ENCODE measurements at places on chromosomes 11 and 22. TPM values are rescaled to one million over a fixed set of nuclear protein-coding genes. Genes with fewer than 3 reads are reported as not detected.

The HORMAD2 gene
- not detected for total RNA-seq

The TREH gene
- total RNA-seq = 0.05 TPM

DNA sequence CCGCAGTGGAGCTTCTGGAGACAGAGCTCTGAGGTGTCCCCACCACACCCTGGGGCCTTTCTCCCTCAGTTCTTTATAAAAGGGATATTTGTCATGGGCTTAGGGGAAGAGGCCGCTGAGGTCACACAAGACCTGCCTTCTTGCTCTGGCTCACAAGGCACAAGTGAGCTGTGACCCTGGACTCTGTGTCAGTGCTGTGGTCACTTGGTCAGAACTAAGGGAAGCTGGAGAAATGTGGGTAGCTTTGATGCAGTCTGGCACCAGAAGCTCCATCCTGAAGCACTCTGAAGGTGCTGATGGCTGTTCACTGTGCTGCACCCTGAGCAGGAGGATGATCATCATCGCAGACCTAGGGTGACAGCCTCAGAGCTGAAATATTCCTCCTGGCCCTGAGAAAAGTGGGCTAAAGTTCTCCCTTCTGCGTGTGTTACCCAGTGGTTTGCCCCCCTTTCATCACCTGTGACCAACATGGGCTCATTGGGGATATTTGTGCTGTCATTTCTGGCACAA is 28.1 kb upstream of the VPREB1 start:
- no peak for DNase-seq

The MUC2 gene
- total RNA-seq = 9.1 TPM

The TCP11L1 gene
- total RNA-seq = 5.2 TPM

GRCh38 chr22:43831561-43832392 is 19.7 kb upstream of the EFCAB6 start:
- no peak for DNase-seq

DNA sequence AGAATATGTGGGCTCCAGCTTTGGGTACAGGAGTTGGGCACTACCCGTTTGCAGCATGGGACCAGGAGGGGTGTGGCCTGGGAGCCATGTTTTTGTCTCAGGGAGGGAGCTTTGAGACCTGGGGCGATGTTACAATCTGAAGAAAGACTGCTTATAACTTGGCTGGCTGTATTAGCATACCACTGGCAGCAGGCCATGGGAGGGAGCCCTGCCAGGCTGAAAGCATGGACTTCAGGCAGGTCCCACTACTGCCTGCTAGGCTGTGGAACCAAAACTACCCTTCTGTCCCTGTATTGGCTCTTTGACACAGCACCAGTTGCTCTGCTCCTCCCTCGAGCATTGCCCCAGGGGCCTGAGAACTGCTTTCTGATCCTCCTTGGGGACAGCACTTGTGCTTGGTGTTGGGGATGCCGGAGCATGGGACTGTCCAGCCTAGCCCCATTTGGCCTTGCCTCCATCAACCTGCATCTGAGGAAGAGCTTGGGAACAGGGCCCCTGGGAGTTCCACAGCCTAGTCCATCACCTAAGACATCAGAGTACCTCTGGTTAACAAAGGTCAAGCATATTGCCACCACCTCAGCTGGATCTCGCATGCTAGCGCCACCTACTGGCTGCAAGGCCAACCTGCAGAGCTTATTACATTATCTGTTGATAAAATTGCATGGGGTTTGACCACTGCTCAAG is 217.4 kb downstream of the SBF2 start:
- peak; percentile 46 for DNase-seq

- no peak for DNase-seq
Observed at GRCh38 chr22:30336752-30337460, 10.2 kb upstream of the TBC1D10A start.

DNA sequence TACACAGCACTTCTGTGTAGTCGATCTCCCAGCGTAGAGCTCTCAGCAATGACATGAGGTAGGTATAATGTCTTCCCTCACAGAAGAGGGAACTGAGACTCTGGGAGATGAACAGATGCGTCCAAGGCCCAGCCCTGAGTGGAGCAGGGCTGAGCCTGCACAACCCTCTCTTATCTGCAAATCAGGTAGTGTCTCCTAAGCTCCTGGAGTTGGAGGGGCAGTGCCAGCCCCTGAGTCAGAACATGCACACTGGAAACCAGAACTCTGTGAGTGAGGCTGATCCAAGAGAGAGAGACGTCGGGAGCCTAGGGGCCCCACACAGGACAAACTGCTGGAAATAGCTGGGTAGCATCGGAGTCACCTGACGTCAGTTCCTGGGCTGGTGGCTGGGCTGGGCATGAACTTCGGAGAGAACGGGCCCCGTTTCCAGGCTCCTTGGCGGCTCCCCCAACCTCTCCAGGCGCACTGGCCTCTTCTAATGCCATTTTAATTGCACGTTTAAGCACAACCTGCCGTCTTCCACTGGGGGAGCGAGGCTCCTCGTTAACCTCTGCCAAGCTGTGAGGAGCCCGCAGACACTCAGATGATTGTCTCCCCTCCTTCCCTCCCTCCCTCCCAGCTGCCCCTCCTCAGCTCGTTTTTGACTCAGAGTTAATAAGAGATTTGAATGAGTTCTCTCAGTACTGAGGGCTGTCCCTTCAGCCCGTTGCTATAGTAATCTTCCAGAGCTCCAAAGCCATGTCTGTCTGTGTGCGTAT is 191.2 kb upstream of the TBCEL start:
- no peak for DNase-seq

DNA sequence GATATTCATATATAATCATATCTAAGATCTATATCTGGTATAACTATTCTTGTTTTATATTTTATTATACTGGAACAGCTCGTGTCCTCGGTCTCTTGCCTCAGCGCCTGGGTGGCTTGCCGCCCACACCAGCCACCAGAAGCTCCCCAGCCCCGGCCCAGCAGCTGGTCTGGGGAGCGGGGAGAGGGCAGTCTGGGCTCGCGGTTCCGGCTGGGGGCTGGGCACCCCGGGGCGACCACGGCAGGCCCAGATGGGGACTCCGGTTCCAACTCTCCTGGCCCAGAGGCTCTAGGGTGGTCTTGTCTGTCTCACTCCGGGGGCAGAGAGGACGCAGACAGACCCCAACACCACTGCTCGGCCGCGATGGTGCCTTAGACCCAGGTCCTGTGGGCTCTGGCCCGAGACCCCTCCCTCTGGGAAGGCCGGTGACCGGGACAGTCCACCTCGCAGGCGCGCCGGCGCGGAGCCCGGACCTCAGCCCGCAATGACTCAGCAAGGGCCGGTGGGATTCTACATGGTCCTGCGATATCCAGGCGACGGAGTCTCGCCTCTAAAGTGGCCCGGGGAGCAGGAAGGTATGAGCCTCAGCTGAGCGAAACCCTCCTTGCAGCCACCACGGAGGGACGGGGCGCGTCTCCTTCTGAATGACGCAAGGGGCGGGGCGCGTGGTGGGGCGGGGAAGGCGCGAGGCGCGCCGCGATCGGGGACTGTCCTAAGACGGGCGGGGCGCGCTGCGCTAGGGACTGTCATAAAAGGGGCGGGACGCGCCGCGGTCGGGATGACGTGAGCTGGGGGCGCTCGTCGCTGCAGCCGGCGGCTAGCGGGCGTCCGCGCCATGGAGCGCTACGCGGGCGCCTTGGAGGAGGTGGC is at the start of gene DGCR6:
Gene DGCR6 (plus strand): TSS at position 781 of the 870 bp plus-strand sequence. CDS start 55 bp downstream, at position 836.
- DNase-seq = no peak

The CCDC157 gene
- 5.5 TPM for total RNA-seq

GRCh38 chr22:21003782-21004181 is 1.9 kb upstream of the THAP7 start:
- no peak for DNase-seq

The ST14 gene
- total RNA-seq = 543 TPM

The F2 gene
- total RNA-seq = 0.38 TPM

GRCh38 chr11:74749965-74750296 is 1.3 kb downstream of the RNF169 start:
- no peak for DNase-seq

DNA sequence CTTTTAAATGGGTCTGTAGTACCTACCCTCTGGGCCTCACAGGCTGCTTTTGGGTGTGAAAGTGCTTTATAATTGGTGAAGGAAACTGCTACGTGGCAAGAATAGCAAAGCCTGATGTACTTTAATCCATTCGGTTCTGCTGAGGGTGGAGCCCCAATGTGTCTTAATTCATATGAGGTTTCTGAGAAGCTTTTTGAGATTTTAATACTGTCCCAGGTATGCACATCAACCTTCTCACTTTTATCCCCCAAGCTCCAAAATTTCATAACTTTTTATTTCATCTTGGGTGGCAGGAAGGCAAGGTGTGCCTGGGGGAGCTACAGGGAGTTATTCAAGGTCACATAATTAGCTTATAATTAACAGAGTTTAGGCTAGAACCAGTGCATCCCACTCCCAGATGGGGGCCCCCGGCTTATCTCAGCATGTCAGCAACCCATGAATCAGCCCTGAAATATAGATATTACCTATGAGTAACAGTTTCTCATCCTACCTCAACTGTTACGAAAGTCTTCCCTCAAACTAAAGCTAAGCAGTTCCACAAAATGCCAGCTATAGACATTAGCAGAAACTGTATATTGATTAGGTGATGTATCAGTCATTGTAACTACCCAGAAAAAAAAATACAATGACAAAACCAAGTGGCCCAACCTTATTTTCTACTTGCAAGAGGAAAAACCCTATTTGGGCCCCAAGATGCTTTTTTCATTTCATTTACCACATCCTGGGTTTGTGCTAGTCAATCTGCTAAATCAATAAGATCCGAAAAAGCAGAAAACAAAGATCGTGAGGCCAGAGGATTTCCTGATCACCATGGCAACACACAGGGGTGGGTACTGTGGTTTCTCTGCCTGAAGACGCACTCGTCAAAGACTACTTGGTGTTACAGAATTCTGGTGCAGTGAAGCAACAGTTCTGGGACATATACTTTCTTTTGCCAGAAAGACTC is 26.7 kb downstream of the CD44 start:
- DNase-seq = no peak

DNA sequence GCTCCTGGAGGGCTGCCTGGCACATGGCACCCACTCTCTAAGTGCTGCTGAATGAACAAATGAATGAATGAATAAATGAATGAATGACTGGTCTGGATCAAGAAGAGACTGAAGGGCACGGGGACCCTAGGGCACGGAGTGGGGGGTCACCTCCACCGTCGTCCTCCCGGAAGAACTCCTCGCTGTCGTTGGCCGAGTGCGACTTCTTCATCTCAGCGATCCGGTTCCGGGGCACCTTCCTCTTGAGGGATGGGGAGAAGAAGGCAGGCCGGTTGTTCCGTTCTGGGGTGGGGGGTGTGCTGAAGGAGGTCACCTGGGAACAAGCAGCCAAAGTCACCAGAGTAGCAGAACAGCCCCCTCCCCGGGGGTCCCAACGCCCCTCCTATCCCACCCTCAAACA is 36.0 kb downstream of the NUP50 start:
- no peak for DNase-seq

The GDPD4 gene
- total RNA-seq = not detected

- no peak for DNase-seq
Observed at GRCh38 chr22:43992331-43992821, 31.7 kb upstream of the PARVB start.

The CASP5 gene
- not detected for total RNA-seq

The INS gene
- not detected for total RNA-seq

GRCh38 chr11:83502041-83502440 is 215.9 kb upstream of the CCDC90B start:
- DNase-seq = no peak

- peak; percentile 96 for DNase-seq
Observed at GRCh38 chr11:64803158-64803845, at the start of gene MAP4K2. MAP4K2 (minus strand) TSS chr11:64803214; CDS start chr11:64803149, 65 bp downstream.

The CTSD gene
- total RNA-seq = 1,119 TPM

DNA sequence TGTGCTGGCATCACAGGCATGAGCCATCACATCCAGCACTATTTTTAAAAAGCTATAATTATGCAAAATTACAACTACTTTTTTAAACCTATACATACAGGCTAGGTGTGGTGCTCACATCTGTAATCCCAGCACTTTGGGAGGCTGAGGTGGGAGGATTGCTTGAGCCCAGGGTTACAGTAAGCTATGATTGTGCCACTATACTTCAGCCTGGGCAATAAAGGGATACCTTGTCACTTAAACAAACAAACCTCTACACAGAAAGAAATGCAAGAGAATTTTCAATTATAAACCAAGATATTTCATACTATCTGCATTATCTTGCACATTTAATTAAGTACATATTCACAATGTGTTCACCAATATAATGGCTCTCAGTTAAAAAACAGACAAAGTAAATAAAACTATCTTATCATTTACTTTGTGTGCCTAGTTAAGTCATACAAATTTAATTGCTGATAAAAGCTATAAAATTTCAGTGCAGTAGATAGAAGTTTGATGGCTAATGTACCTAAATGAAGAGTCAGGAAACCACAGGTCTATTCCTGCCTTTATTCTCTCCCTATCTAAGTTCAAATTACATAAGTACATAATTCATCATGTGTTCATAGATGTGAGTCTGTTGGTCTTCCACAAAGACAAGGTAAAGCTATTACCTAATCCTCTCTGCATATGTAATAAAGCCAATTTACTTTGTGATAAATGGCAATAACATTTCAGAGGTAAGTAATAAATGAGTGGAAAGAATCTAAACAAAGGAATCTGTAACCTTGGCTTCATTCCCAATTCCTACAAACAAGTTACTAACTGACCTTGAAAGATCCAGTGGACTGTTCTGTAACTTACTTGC is 9.0 kb upstream of the RDX start:
- DNase-seq = peak; percentile 62

The CRYBB2 gene
- total RNA-seq = not detected

The BCR gene
- total RNA-seq = 60.3 TPM

The NUP160 gene
- total RNA-seq = 39.5 TPM

DNA sequence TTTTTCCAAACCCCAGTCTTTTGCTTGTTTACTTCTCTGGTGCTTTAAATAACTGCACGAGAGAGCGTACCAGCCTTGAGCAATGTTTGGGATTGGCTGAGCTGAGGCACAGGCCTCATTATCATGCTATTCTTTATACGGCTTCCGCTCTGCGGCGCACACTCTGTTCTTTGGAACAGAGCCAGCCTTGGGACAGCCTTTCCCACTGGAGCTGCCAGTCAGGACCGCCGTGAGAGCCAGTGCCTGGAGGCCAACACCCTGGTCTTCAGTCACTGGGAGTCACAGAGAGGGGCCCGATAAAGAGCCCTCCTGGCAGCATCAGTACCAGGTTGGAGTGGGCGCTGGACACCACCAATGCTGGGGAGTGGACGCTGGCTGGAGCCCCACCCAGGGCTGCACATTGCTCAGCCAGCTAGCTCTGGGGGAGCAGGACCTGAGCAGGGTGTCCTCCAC is 125.6 kb downstream of the BCR start:
- no peak for DNase-seq

DNA sequence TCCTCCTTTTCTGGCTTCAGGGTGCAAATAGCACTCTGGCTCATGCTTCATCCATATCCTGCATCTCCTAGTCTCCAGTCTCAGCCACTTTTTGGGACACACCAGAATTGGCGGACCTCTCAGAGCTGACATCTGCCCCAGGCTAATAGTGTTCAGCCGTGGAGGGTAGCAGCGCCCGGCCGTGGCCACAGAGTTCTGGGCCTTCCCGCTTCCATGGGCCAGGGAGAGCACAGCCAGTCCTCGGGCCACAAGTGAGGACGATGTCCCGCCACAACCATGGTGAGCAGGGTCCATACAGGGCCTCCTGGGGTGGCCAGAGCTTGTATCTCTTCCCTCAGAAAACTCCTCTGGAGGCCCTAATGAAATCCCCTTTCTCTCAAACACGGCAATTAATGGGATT is 26.0 kb downstream of the DKK3 start:
- DNase-seq = no peak

The C11orf86 gene
- total RNA-seq = 0.29 TPM

All from HT-29 (cell line).